Fibroblast of upper back skin (primary cell): ENCODE measurements at places on chromosomes 7 and 10.

DNA sequence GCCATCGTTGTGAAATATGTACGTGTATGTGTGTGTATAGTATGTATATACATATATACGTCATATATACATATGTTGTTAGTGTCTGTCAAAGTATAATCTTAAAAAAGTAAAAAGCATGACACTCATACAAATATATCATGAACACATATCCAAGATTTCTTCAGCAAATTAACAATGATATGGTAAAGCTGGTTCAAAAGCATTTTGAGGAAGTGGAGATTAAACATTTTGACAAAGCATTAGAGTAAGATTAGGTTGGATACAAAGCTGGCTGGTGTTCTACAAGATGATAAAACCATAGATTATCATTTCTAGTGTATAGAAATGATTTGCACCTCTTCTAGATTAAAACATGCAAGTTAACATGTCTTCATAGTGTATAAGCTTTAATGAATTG is 771 bp upstream of the NUDCD3 start:
- no peak for DNase-seq

GRCh38 chr7:44638611-44639557 is 32.5 kb downstream of the OGDH start:
- peak; percentile 73 for DNase-seq

- DNase-seq, result no peak
Measured at GRCh38 chr10:5896208-5897052, 6.4 kb downstream of the FBH1 start.

DNA sequence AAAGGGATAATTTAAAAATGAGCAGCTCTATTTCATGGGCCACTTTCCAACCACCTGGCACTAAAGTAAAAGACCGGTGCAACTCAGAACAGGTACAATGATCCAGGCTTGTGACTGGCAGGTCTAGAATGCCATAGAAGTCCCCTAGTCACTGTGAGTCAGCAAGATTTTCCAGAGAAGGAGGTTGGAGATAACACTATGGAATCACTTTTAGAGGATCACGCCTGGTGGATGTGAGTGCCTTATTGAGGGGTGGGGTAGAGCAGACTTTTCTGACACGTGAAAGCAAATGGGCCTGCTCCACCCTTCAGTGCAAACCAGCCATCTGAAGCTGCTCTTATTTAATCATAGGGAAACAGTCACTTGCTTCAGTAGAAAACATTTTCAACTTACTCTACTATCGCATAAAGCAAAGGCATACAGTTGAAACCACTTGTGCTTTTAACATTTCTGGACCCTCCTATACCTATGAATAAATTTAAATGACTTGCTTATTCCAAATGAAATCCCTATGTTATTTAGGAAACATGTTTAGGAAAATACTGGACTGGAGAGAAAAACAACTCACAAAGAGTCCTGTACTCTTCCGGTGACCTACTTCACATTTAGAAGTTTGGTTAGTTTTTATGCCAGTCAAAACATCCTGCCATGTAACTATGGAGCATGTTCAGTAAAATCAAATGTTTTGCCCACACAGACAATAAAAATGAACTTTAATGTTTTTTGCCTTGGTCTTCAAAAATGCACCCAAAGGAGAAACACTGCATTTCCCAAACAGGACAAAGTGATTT is 21.5 kb upstream of the AKR1C1 start:
- no peak for DNase-seq

- peak; percentile 33 for DNase-seq
Measured at GRCh38 chr7:25391295-25391861, 163.1 kb upstream of the NPVF start.
